ENCODE measurements at places on chromosomes 3 and 15.

- no peak for DNase-seq
Measured at GRCh38 chr3:143753006-143753405, 95.3 kb downstream of the SLC9A9 start.

DNA sequence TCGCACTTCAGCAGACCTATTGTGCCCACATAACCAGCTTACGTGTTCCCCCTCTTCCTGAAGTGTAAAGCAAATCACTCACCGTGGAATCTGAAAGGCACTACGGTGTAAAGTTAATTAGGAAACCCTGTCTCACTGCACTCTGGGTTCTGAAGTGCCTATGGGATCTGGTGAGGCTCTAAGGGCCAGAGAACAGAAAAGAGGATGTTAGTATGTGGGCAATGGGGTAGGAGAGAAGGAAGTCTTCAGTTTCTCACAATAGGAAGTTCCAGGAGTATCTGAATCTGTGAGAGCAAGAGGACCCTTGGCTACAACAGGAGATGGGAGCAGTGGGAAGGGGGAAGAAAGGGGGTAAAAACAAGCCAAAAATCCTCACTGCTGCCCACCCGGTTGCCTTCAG is 71.4 kb downstream of the ITGB5 start:
- no peak for DNase-seq

DNA sequence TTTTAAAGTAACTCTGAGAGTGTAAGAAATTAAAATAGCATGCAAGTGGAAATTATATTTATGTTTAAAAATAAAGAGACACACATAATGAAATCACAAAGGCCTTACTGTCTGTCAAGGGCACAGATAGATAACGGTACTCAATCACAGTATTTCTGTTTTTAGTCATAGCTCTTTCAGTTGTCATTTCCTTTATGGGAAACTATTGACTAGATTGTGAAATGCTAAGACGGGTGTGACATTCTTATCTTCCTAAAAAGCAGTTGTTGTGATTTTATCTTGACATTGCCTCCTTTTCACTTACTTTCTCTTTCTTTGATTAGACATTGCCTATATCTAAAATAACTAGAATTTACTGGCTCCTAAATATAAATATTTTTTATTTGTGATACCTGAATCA is 100.1 kb upstream of the PLSCR5 start:
- no peak for DNase-seq

DNA sequence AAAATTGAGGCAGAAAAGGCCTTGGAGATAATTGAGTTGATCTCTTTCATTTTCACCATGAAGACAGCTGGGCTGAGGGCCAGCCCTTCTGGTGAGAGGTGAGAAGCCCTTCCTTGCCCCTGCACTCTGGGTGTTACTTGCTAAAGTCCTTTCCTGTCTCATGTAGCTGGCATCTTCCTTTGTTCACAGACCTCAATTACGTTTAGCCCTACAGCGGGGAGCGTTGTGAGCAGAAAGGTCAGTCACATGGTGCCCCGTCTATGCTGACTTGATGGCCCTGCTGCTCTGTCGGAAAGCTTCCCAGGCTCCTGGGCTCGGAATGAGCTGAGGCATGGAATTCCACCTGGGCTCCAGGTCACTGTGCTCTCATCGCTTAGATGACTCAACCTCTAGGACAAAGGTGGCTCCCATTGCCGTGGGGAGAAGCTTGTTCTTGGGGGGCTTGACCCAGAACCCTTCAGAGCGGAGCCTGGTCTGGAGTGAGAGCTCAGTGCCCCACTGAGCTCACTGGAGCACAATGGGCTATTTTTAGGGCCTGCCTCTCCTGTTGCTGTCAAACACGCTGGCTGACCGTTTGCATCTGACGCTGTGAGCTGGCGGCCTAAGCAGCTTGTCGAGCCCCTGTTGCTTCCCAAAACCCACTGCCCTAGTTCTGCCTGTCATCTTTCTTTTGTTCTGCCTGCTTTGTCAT is 47.0 kb downstream of the RPLP1 start:
- no peak for DNase-seq

DNA sequence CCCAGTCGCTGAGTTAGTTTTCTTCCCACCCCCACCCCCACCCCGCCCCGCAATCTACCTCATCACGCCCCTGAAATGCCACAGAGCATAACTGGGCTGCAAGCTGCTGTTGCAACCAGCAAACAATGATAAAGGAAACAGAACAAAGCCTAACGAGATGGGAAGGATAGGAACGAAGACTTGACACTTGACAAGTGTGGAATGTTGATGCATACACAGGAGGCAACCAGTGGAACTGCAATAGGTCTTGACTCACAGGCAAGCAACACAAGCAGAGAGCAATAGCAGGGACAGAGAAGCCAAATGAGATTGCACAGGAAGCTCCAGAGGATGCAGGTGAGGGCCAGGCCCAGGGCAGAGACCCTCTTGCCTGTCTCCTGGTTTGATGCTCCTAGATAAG is 225.9 kb downstream of the IGSF11 start:
- no peak for DNase-seq

GRCh38 chr3:29759411-29760225 is 478.7 kb downstream of the RBMS3 start:
- no peak for DNase-seq

DNA sequence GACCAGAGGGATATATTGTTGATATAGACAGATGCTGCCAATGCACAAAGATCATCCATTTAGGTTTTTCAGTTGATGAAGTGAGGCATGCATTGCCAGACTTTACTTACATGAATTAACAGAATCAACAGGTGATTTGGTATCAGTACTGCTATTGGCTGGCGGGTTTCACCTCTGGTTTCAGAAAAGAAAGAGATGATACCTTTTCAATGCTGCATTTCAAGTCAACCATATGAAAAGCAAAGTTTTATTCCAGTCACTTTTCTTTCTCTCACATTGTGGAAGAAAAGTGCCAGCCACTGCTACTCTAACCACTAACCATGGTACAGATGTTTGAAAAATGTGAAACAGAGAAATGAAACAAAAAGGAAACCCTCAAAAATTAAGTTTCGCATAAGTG is 289.1 kb downstream of the TIGIT start:
- no peak for DNase-seq

- DNase-seq = no peak
Measured at GRCh38 chr15:57785959-57786358, 79.4 kb downstream of the POLR2M start.

Data from activated T-helper 9 cell treated with anti-CD3 and anti-CD28 coated beads, Interleukin-2, amount 50 U/mL, for 16 hours (primary cell).